ENCODE measurements at places on chromosomes 12 and 14. TPM values are rescaled to one million over a fixed set of nuclear protein-coding genes. Genes with fewer than 3 reads are reported as not detected.

EPYC gene
- not detected for total RNA-seq

- DNase-seq = no peak
Measured at GRCh38 chr12:106192659-106193393, 54.1 kb upstream of the NUAK1 start.

AICDA gene
- 0.84 TPM for total RNA-seq

DNA sequence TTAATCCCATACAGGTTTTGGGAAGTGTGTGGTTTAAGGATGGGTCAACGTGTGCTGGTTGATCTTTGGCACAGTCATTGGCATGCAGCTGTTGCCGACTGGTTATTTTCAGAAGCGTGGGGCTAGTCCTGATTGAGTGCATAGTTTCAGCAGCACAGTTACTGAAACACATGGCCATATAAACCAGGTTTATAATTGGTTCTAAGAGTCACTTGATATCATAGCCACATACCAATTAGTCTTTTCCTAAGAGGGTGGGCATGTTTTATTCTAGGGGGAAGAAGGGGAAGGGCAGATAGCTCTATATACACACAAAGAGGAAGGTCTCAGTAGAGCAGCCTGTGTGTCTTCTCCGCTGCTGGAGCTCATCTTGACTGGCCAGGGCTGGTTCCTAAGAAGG is 11.0 kb upstream of the RPS6KL1 start:
- peak; percentile 45 for DNase-seq

DNA sequence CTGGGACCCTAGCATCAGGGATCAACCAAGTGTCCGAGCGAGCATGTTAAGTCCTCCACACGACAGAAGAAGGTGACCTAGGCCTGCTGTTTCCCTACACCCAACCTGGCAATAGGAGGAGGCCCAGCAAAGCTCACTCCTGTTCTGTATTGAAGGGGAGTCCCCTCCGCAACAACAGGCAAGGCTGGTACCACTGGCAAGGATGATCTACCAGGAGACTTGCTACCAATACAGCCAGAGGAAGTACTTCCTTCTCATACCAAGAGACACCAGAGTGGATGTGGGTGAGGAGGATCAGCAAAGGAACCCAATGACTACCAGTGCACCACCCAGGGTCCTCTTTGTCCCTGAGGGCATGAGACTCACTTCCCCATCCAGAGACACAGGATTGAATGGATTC is 4.9 kb downstream of the KLRC1 start:
- no peak for DNase-seq

DNA sequence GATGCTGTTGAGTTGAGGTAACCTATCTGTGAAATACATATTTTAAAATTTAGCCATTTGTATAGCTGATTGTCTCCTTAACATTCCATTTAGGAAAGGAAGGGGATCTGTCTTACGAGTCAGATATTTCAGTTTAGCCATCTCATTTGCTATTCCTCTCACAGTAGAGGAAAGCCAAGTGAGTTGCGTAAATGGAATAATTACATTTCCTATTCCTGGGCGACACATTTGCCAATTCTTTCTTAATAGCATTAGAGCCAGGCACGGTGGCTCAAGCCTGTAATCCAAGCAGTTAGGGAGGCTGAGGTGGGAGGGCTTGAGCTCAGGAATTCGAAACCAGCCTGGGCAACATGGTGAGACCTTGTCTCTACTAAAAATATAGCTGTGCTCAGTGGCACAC is 116.3 kb downstream of the TMX1 start:
- DNase-seq = no peak

SAMD15 gene
- total RNA-seq = 1.7 TPM

DNA sequence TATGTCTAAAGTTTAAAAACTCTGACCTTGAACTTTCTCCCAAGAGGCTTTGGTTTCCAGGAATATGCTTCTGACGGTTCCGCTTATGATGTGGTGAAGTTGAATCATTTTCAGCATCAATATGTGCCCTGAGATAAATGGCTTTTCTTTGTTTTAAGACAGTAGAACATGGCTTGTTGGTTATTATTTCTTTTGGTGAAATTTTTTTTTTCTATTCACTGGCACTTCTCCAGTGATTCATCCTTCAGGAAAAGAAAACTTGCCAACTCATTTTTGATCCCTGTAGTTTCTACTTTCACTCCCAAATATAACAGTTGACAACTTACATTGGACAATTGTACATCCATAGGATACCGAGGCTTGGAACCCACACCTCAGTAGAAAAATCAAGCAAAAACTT is 1301.2 kb upstream of the FLRT2 start:
- no peak for DNase-seq

- no peak for DNase-seq
Measured at GRCh38 chr12:24212496-24212895, 263.0 kb upstream of the SOX5 start.

GRCh38 chr14:75453817-75454434 is 26.1 kb downstream of the JDP2 start:
- DNase-seq = no peak

GPR162 gene
- 2.1 TPM for total RNA-seq

GRCh38 chr12:106000382-106001104 is 138.2 kb downstream of the NUAK1 start:
- DNase-seq = no peak

PPP1R36 gene
- not detected for total RNA-seq

DNA sequence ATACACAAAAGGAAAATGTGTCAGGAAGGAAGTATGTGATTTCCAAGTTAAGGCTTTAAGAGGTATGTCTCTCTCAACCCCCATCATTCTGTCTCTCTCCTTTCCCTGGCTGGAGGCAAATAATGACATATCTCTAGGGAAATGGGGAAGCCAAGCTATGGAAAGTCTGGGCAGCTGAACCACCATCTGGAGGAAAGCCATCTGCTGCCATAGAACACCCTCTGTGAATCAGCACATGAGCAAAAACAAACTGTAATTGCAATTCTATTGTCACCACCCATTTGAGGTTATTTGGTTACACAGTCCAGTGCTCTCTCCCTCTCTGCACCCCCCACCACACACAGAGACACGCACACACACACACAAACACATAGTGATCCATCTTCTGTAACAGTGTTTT is 766.2 kb downstream of the FLRT2 start:
- no peak for DNase-seq

DNA sequence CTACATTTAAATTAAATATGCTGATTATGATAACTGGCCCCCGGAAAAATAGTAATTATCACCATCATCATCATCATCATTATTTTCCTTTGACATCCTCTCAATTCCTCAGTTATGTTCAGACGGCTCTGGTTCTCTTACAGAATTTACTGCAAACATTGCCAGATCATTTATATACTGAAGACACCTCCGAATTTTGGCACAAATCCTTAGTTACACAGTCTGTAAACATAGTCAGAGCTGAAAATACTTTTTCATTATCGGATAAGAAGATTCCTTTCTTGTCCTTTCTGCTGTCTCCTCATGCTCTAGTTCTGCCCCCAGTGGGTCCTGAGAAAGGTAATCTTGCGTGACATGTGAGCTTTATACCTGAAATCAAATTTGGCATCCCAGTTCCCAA is 40.3 kb upstream of the CCDC60 start:
- DNase-seq = no peak

GPR65 gene
- total RNA-seq = 13.7 TPM

DNA sequence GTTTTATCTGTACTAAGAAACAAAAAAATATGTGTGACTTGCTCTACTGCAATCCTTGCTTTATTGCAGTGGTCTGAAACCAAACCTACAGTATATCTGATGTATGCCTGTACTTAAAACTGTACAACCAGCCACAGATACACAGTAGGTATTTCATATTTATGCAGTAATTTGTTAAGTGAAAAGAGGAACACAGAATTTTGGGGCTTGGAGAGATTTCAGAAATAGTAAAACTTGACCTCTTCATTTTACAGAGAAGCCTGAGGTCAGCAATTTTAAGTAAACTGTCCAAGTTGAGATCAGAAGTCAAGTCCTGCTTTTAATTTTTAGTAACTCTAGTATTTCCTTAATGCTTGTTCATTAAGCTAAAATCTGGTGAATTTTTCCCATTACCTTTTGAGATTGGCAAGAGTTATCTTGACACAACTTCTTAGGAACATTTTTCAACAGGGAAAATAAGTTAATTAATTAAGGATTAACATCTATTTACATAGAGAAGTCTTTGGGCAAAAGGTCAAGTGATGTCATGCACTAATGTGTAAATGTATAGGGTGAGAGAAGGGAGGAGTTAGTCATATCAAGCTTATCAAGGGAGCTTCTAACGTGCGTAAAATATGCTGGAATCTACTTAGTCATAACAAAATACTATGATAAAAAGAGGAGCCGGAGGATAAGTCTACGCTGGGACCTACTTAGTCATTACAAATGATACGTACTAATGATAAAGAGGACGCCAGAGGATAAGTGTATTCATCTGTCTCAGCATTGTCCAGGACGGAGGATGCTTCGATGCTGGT is 66.0 kb upstream of the GTF2A1 start:
- no peak for DNase-seq

C12orf76 gene
- 19.9 TPM for total RNA-seq

PZP gene
- 1.3 TPM for total RNA-seq

DNA sequence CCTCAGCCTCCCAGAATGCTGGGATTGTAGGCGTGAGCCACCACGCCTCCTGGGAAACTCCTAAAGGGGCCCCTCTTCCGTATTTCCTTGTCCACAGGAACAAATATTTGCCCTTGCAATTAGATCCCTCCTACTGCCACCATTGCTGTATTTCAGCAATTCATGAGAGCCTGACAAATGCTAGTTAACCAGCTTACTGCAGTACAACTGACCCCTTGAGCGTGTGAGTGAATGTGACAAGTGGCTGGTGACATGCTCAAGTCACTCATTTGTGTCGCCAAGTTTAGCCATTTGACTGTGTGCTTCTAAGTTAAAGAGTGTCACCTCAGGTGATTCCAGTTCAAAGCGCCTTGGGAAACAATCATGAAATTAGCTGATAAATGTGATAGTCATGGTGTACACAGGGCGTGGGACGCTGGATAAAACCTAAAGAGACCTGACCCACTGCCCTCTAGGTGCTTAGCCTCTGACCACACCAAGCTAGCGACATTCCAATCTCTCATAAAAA is 56.1 kb upstream of the MAP1LC3B2 start:
- no peak for DNase-seq

GALC gene
- total RNA-seq = 46.2 TPM

DNA sequence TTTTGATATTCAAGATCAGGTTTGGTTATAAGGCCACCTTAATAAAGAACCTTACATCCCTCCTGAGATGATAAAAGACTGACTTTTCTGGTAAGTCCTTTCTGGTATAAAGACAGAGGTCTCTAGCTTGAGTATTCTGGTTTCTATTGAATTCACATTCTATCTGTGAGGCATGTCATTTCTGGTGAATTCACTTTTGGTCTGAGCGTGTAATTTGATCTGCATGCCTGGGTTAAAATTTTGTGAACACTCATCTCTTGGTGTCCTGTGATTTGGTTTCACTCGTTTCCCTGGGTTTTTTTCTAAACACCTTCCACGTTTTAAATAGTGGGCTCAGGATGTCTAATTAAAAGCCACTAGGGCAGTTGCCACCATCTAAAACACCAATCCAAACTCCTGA is 12.2 kb downstream of the EIF5 start:
- no peak for DNase-seq

DNA sequence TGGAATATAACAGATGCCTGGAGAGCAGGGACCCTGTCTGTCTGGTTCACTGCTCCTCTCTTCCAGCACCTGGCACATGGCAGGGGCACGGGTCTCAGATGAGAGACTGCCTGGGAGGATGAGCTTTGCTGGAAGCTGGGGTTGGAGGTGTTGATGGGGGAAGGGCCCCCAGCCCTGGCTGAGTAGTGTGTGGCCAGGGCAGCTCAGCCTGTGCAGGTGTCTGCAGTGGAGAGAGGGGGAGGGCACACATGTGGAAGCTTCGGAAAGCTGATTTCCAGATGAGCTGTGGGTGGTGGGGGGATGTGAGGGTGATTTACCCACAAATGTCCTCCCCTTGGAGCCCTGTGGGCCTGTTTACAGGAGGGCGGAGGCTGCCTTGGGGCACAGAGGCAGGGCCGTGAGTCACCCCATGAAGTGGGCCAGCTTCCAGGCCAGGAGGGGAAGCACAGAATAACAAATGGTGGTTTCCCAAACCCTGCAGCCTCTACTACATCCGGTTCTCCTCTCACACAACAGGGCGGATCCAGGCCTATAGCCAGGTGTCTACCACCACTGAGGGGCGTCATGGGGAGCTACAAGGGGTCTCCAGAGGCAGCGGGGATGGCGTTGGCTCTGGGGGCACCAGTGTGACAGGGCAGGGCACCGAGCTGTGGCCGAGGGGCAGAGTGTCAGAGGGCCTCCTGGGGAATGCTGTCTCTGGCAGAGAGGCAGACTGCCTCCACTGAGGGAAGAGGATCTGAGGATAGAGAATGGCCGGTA is 11.0 kb downstream of the KRT7 start:
- peak; percentile 81 for DNase-seq

DNA sequence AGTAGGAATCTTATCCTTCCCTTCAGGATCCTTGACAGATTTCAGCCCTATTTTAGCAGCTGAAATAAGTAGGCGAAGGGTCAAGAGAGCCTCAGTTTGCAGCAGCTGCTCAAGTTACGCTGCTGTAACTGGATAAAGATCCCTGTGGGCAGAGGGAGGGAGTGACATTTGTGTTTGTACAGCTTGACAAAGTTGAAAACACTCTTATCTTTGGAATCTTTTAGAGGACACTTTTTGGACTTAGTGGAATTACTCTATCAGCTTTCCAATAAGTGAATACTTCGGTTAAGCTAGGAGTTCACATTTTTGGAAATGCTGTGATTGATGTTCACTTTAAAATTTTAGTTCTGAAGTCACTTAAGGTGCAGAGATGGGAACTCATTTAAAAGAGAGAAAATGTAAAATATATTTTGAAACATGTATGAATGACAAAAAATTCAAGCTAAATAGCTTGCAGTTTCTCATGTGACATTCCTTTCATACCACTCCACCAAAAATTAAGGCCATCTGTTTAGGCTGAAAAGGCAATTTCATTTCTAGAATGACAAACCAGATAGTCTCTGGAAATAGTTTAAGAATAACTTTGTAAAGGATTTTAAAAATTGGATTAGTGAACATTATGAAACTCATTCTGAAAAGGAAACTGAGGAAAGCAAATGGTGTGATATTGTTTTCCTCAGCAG is 55.2 kb downstream of the SLC38A4 start:
- DNase-seq = no peak

KLRC2 gene
- 20.8 TPM for total RNA-seq

DNA sequence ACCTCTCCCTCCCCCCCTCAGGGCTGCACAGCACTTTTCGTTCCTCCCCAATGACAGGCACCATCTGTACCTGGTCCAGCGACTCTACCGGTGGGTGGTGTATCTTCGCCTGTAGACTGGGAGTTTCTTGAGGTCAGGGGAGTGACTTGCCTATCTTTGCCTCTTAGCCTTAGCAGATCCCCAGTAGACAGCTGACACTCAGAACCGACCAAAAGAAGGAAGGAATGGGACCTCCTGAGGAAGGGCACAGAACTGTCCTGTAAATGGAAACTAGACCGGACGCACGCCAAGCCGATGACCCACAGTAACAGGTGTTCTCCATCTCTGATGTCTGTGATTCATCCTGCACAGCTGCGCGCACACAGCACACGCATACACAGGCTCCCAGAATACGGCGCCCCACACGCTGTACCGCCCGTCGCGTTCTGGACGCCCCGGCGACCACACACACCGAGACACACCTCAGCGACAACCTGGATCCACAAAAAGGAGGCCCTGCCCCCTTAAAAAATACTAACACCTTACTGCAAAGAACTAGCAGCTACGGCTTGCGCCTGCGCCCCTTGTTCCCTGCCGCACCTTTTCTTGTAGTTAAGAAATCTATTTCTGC is 673 bp upstream of the TTC9 start:
- peak; percentile 85 for DNase-seq
